Lung microvascular endothelial cell (primary cell): ENCODE measurements at places on chromosomes 16 and 17.

- no peak for DNase-seq
Measured at GRCh38 chr17:27547301-27547683, 83.7 kb upstream of the LGALS9 start.

DNA sequence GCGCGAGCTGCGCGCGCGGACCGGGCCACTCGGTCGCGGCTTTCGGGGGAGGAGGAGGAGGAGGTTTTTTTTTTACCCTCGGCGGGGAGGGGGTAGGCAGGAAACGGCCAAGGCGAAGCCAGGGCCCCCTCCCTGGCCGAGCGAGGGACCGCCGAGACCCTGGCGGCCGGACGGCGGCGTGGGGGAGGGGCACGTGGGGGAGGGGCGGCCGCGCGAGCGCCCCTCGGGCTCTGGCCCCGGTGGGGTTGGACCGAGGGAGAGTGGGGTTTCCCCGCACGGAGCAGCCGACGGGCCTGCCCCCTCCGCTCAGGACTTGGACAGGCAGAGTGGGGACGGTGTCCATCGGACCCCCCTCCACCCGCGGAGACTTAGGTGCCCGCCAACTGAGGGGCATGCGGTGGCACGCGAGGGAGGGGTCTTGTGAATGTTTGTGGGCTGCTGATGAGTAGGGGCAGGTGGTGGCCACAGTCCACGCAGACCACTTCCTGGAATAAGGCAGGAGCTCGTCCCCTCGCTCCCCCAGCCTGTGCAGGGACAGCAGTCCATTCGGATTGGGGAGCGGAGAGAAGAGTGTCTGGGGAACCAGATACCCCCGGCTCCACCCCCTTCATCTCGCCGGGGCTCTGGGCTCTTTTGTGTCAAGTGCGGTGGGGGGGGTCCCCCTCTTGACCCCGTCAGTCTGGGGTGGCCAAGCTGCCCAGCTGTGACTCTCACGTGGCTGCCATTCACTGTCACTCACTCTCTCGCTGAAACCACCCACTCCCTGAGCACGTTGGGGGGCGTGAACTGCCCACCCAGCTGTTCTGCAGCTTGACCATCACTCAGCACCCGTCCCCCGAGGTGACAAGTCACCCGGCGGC lies 3.0 kb upstream of the CHD3 start:
- peak; percentile 29 for DNase-seq

DNA sequence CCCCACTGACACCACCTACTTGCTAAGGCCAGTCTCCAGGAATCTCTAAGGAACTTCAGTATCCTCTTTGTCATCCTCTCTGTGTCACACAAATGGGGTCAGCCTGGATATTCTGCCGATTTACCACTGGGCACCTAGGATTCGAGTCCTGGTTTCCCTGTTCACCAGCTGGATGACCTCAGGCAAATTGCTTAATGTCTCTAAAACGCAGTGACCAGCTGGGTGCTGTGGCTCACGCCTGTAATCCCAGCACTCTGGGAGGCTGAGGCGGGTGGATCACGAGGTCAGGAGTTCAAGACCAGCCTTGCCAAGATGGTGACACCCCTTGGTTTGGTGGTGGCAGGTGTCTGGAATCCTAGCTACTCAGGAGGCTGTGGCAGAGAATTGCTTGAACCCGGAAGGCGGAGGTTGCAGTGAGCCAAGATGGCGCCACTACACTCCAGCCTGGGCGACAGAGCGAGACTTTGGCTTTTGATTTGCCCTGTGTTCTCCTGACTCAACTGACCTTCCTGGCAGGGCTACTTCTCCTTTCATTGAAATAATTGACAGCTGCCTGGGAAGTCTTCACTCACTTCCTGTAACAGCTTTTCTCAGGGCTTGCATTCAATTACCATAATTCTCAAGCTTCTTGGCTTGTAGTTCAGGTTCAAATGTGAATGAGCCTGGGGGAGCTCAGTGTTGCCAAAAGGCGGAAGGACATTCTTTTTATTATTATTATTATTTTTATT lies 15.4 kb downstream of the SYCE1L start:
- no peak for DNase-seq

- DNase-seq, result no peak
Measured at GRCh38 chr17:15157051-15157450, 108.1 kb downstream of the PMP22 start.

- DNase-seq, result no peak
Measured at GRCh38 chr16:88740727-88741055, 34.4 kb downstream of the CTU2 start.

DNA sequence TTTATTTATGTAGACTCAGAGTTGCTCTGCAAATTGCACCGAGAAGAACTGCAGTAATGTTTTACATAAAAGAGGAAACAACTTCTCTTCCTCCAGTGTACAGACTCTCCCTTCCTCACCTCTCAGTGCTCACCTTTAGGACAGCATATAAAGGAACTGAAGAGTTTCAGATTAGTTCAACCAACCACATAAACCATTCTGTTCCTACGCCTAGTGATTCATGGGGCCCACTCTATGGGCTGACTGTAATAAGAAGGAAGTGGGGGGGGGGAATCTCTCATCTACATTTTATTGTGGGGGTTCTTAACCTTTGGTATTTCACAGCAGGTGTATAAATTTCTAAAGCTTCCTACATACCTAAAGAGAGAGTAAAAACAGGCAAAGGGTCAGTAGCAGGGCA lies 18.3 kb downstream of the ZSWIM7 start:
- no peak for DNase-seq

GRCh38 chr16:66677179-66677578 lies 19.4 kb downstream of the CMTM4 start:
- no peak for DNase-seq

- DNase-seq, result no peak
Measured at GRCh38 chr17:57110579-57111325, 25.7 kb downstream of the AKAP1 start.

DNA sequence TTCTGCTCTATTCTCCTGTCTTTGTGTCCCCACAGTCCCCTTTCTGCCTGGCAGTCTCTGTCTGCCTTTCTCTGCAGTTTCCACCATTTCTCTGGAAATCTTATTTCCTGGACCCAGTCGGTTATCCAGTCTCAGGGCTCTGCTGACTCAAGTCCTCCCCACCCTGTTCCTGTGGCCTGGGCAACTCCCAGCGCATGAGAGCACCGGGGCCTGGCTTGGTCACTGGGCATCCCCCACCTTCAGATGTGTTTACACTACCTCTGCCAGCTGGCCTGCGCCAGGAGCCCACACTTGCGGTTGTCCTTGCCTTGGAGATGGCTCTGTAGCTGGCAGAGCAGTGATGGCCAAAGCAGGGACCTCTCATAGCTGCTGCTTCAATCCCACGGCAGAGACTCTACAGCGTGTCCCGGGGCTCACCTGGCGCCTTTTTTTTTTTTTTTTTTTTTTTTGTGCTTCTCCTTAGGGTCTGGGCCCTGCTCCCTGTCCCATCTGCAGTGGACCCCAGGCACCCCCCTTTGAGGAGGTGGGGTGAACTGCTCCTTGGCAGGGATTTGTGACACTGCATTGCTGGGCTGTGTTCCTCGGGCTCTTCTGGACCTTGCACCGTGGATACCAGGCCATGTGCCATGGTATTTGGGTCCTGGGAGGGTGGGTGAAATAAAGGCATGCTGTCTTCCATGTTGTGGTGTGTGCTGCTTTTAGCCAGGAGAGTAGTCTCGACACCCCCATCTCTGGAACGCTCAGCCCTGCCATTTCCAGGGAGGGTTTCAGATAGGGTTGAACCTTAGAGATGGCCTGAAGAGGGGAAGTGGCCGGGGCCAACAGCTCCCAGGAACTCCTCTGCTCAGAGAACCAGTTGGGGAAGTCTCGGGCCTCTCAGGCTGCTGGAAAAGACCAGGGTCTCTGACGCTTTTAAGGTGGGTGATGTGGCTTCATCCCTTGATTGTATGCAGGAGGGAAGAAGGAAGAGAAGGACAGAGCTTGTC lies 17.5 kb downstream of the GUCY2D start:
- DNase-seq, result peak; percentile 57

DNA sequence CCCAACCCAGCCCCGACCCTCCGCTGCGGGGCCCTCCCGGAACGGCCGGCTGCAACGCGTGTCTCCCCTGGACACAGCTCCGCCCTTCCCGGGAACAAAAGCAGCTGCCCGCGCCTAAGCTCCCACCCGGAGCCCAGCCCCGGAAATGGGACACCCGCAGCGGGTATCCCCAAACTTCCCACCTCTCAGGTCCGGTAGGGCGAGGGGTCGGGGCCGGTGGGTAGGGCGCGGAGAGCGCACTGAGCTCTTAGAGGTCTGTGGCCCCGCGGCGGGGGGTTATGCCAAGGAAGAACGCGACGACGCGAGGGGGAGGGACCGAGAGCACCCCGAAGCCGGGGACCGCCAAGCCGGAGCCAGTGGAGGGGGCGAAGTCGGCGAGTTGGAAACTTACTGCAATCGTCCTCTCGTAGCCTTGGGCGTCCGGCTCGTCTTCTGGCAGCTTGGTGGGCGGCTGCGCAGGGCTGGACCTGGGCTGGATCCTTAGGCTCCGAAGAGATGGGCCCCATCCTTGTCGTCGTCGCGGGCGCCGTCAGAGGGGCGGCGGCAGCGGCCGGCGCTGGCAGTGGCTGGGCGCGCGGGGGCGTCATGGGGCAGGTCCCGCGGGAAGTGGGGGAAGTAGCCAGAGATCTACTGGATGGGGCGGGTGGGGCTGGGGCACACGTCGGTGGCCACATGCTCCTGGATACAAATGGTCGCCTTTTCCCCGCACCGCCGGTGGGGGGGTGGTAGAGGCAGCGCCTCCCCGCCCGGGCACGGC lies 6.9 kb downstream of the USP6 start:
- no peak for DNase-seq

- DNase-seq, result no peak
Measured at GRCh38 chr17:34721326-34721725, 141.9 kb downstream of the TMEM132E start.

DNA sequence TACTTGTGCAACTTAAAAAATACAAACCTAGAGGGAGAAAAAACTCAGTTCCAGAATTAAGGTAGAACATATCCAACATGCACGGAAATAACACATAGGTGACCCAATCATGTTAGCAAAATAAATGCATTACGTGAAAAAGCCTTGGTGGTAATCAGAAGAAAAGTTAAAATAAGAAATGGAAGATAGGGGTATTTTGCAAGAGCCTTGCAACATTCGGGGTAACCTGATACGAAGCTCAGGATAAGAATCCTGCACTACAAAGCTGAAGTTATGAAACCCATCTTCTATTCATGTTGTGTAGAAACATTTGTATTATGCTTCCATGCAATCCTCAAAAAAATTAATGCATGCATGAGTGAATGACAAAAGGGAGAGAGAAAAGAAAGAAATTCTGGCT lies 33.1 kb downstream of the CHCT1 start:
- no peak for DNase-seq

DNA sequence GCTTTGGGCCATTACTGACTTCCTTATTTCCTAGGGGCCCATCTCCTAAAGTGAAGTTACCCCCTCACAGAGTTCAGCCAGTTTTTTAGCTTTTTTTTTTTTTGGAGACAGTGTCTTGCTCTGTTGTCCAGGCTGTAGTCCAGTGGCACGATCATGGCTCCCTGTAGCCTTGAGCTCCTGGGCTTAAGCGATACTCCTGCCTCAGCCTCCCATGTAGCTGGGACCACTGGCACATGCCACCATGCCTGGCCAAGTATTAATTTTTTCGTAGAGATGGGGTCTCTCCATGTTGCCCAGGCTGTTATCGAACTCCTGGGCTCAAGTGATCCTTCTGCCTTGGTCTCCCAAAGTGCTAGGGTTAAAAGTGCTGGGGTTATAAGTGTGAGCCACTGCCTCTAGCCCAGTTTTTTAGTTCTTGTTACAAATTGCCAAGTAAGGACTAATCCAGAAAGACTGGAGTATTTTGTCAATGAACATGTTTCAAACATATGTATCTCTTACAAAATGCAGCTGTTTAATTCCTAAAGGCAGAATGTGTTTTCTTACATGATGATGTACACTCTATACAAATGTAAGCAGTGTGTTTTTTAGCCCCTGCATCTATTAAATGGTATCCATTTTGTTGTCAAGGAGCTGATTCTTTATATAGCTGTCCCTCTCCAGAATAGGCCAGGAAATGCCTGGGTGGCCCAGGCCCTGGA lies 49.1 kb upstream of the IL34 start:
- no peak for DNase-seq

GRCh38 chr17:30558686-30559545 lies 81.7 kb downstream of the GOSR1 start:
- no peak for DNase-seq

GRCh38 chr17:63647065-63647725 lies 25.0 kb downstream of the MAP3K3 start:
- no peak for DNase-seq

GRCh38 chr17:9291912-9292560 lies 270.7 kb downstream of the NTN1 start:
- peak; percentile 72 for DNase-seq

DNA sequence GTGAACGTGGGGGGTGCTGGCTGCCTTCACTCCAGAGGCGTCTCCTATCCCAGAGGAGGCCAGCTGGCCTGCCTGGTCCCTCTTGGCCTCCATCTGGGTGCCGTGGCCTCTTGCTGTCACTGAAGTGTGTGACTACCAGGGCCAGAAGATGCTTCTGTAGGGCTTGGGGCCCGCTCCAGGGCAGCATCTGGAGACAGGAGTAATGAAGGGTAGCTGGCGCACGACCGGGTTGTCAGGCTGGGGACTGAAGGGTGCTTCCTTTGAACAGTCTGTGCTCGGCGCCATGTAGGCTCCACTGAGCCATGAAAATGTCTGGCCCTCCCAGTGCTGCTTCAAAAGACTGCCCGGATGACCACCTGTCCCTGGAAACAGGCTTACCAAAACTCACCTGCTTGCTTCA lies 31.3 kb downstream of the ASIC2 start:
- DNase-seq, result no peak

- DNase-seq, result no peak
Measured at GRCh38 chr16:54654429-54654828, 276.2 kb upstream of the IRX5 start.

- DNase-seq, result no peak
Measured at GRCh38 chr17:69711541-69711940, 297.0 kb downstream of the MAP2K6 start.

GRCh38 chr17:22221344-22221743 lies 529.0 kb downstream of the KCNJ18 start:
- DNase-seq, result no peak

GRCh38 chr16:66662445-66663194 lies 33.9 kb downstream of the CMTM4 start:
- DNase-seq, result peak; percentile 66

DNA sequence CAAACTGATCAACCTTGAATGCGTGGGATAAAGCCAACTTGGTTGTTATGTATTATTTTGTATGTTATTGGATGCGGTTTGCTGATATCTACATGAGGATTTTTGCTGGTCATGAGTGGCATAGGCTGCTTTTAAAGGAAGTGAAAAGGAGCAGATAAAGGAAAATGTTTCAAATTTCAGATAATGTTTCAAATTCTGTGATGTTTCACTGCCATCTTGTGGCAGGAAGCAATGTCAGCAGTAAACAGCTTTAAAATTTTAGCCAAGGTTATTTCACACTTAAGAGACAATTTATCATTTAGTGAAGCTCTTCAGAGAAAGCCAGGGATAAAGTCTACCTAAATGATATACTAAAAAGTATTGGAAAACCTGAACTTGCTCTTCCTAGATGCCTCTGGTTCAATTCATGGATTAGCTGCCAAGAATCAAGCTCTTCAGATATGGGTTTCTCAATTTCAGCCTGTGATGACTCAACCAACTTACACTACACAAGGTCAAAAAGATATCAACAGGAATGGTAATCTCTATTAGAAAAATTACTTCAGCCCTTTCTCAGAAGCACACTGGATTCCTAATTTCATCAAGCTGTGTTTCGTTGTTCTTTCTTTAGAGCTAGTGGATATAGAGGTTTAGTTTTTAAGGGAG lies 136.0 kb upstream of the C17orf78 start:
- DNase-seq, result peak; percentile 57
